EL (cell line): ENCODE measurements at places on chromosomes 2 and 18.

DNA sequence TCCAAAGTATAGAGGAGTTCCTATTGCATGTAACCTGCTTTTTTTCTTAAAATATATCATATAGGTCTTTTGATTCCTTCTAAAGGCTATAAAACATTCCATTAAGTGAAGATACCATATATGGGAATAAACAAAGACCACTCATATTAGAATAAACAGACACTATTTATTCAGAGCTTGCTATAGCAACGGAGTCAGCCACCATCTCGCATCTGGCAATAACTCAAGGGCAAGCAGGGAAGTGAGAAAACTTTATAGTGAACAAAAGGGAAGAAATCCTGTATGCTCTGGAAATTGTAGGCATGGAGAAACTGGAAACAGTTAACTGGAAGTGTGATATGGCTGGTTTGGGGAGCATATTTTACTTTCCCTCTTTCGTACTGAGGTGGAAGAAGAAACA, 301.9 kb downstream of the PTH2R start:
- DNase-seq = no peak

GRCh38 chr2:36672199-36672598, 24.3 kb upstream of the VIT start:
- peak; percentile 57 for DNase-seq

DNA sequence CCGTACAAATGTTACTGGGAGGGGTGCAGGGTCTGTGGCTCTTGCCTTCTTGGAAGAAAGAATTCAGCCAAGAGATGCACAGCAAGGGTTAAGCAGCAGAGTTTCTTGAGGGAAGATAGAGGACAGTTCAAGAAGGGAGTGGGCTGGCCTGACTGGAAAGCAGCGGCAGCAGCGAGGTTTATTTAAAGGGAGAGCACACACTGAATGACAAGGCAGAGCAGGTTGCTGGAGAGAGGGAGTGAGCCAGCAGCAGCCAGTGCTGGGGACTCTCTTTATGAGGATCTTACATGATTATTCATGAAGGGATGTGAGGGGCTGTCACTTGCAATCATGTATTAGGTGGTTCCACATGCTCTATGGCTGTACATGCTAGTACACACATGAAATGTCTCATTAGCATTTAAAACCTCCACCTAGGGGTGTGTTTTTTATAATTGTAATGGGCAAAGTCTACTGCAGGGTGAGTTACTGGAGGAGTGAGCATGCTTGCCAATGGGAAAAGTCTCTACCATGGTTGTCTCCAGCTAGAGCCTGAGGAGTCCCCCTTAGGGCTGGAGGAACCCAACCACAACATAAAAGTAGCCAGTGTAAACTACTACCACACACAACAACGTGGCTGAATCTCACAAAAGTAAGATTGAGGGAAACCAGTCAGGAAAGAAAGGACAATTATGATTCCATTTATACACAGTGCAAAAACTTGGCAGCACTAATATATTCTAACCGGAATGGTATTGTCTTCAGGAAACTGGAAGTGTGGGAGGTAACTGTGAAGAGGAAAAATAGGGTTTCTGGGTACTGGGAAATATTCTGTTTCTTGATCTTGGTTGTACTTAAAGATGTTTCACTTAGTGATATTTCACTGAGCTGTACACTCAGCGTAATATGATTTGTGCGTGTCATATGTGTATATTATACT, 87.6 kb upstream of the FAM110C start:
- no peak for DNase-seq

DNA sequence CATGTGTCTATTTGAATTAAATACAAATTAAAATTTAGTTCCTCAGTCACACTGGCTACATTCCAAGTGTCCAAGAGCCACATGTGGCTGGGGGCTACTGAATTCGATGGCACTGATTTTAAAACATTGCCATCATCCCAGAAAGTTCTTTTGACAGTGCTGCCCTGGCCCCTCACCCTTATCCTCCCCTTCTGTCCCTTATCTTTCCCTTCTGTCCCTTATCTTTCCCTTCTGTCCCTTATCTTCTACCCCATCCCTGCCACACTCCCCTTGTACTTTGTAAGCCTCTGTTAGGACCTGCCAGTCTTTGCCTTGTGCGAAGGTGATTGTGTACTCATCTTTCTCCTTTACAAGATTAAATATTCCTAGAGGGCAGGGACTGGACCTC, 85.2 kb downstream of the DNMT3A start:
- DNase-seq = no peak

DNA sequence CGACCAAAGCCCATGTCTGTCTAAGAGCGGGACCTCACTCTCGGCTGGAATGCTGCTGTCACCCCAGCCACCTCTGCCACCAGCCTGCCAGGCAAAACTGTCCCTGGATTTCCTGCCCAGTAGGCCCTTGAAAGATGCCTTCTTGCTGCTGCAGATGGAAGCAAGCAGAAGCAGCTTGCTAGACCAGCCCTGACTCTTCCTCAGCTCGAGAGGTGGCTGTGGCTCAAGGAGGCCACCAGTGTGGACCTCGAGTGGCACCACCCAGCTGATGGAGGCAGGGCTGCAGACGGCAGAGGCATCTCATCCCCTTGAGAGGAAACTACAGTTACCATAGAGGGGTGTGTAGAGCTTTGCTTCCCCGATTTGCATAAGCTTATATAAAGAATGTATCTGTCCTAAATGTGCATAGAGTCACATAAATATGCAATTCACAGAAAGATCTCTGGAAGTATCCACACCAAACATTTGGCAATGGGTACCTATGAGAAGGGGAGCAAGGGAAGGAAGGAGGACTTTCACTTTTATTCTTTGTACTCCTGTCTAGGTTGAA, 20.6 kb downstream of the ADCY3 start:
- DNase-seq = no peak

GRCh38 chr2:68371581-68371980, 6.5 kb downstream of the PLEK start:
- no peak for DNase-seq

- DNase-seq = no peak
Measured at GRCh38 chr18:24114924-24115549, 23.8 kb upstream of the CABYR start.

DNA sequence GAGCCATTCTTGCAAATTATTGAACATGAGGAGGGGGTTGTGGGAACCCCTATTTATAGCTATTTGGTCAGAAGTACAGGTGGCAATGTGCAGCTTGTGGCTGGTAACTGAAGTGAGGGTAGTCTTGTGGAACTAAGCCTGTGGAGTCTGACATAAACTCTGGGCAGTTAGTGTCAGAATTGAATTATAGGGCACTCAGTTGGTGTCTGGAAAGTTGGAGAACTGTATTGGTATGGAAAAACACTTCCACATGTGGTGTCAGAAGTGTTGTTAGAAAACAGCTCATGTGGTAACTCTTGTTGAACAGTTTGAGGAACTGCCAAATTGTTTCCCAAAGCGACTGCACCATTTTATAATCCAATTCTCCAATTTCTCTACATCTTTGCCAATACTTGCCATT, 7.5 kb downstream of the RALBP1 start:
- DNase-seq = no peak

DNA sequence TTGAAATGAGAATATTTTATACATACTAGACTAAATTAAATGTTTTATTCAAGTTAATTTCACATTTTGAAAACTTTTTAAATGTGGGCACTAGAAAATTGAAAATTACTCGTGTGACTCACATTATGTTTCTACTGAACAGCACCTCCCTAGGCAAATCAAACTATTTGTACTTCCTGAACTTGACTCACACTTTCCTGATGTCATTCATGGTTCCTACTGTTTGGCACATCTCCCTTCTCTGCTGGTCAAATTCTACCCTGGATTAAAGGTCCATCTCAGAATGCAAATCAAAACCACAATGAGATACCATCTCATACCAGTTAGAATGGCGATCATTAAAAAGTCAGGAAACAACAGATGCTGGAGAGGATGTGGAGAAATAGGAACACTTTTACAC, 16.7 kb downstream of the LHCGR start:
- DNase-seq = peak; percentile 84

- DNase-seq = peak; percentile 53
Measured at GRCh38 chr2:238720232-238720672, 127.6 kb upstream of the TWIST2 start.

DNA sequence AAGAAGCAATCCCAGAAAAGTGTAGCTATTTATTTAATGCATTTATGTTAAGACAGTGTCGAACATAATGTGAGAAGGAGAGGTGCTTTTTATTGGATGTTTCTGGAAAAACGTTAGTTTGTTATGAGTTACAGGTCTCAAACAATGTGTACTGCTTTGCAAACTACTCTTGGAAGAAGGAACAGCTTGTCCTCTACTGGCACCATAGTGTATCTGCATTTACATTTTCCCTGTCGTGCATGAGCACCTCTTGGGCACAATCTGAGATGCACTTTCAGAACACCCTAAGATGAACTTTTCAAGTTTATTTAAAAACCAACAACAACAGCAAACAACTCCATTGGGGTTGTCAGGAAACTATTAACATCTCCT, 22.8 kb downstream of the CCNYL1 start:
- DNase-seq = peak; percentile 10

- no peak for DNase-seq
Measured at GRCh38 chr2:24837996-24838513, 44.8 kb downstream of the CENPO start.

DNA sequence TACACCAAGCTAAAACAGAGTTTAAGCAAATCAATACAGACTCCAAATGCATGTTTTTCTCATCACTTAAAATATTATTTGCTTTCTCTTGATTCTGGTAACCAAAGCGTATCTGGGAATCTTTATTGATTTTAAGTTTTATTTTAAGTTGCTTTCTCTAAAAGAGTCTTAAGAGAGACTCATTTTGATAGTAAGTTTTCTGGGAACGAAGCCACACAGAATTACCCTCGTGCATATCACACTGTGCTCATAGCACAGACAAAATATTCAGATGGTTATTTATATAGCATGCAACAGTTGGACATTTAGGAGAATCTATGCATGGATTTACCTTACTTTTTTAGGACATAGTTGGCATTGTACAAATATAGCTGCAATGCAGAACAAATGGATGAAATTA, 597.5 kb upstream of the NRXN1 start:
- DNase-seq = no peak

GRCh38 chr18:72419914-72420313, 124.2 kb downstream of the CBLN2 start:
- no peak for DNase-seq

- peak; percentile 3 for DNase-seq
Measured at GRCh38 chr2:163370169-163370886, 365.5 kb downstream of the FIGN start.

DNA sequence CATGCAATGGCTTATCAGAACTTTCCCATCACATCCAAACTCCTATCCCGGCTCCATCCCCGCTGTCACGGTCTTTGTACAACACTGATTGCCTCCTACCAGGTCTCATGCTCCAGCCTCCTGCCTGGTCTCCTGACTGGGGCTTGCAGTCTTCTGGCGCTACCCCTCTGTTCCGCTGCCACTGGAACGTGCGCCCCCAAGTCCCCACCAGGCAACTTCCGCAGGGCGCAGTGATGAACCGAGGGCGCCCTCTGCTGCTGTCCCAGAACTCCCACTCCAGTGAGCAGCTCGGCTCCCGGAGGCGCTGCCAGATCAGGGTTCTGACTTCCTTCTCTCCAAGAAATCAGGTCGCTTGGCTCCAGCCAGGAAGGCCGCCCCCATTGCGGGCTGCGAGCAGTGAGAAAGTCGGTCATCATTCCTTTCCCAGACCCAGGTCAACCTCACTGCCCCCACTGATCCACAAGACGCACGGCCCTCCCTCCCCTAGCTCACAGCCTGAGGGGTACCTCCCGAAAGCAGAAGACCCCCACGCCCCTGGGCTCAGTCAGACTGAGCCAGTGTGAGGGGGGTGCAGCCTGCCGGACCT, 43.9 kb upstream of the RAB11FIP5 start:
- peak; percentile 73 for DNase-seq

DNA sequence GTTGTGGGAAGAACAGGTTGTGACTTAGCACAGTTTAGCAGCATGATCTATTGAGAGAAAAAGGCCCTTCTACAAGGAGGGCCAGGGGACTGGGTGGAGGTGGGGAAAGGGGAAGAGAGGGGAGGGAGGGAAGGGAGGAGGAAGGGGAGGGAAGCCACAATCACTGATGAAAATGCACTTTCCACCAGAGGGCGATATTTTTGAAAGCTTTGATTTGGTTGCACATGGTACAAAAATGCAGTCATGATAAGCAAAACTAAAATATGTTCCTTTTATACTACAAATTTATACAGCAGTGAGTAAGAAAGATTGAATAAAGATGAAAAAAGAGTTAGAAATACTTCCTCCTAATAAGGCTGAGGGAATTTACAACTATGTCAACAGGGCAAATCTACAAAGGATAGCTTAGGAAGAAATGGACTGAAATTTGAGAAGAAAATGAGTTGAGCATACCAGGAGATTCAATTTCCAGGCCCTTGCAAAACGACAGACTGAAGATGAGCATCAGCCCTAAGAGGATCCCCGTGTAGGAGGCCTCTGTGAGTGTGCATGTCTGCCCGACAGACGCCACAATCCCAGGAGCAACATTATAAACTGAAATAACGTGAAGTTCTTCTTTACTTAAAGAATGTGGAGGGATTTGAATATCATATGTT, 17.2 kb downstream of the SH3YL1 start:
- peak; percentile 60 for DNase-seq

DNA sequence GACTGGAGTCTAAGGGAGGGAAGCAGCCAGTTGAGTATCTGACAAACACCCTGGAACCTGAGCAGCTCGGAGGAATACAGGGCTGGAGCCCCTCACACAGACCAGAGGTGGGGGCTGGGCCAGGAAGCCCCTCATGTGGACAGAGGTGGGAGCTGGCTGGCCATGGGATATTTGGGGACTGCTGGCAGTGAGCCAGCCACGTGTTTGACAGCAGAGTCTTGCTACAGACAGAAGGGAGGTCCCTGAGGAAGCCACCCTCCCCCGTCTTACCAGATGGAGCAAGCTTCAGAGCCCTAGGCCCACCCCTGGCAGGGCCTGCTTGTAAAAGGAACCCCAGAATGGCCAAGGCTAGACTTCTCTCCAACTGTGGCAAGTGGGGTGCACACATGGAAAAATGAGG, 3.6 kb upstream of the MTERF4 start:
- DNase-seq = no peak

- DNase-seq = no peak
Measured at GRCh38 chr2:5235701-5236100, 456.5 kb upstream of the SOX11 start.

DNA sequence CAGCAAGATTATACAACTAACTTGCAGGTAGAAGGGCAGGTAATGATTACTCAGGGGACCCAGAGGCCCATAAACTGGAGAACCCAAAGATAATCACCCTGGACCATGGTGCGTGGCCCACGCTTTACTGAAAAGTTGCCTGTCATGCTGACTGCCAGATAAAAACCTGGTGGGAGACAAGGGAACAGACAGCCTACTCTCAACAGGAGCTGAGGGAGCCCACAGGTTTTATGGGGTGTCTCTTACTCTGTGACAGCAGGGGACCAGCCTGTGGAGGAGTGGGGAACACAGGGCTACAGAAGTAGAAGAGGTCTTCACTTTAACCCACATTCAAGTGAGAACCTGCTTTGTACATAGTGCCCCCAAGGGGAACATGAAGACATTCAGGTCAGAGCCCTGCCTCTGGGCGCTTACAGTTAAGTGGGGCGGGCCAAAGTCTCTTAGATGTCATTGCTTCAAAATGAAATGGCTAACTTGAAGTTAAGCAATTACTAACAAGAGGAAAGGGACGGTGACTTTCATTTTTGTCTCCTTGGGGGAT, 60.4 kb downstream of the DHRS9 start:
- no peak for DNase-seq

GRCh38 chr2:3462493-3463104, 56.7 kb downstream of the ADI1 start:
- no peak for DNase-seq
